ENCODE measurements at places on chromosomes 3 and 15.

GRCh38 chr3:65625305-65625704, 413.4 kb downstream of the MAGI1 start:
- no peak for DNase-seq

- no peak for DNase-seq
Observed at GRCh38 chr3:154214306-154214705, 93.1 kb downstream of the ARHGEF26 start.

DNA sequence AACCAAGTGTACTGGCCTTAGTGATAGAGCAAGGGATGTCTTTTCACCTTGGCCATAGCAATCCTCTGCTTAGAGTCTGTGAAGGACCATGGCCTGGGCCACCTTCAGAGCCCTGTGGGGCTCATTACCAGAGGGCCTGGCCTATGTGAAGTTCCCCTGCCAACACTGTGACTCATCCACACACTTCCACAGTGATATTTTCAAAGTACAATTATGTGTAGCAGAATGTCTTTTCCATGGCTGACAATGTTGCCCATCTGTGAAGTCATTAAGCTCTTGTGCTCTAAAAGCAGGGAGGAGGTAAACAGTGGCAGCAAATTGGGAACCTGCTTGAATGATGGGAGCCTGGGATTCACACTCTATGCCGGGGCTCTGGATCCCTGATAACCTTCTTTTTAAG, 12.2 kb upstream of the CACNA1D start:
- no peak for DNase-seq

DNA sequence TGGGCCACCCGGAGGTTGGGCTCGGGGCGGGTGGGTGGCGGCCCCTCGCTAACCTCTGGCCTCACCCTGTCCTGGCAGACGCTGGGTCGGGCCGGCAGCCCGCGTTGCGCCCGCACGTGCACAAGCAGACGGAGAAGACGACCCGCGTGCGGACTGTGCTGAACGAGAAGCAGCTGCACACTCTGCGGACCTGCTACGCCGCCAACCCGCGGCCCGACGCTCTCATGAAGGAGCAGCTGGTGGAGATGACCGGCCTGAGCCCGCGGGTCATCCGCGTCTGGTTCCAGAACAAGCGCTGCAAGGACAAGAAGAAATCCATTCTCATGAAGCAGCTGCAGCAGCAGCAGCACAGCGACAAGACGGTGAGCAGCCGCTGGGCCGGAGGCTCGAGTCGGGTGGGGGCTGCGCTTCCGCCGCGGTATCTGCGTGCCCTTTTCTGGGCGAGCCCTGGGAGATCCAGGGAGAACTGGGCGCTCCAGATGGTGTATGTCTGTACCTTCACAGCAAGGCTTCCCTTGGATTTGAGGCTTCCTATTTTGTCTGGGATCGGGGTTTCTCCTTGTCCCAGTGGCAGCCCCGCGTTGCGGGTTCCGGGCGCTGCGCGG, 3.7 kb downstream of the ISL2 start:
- peak; percentile 55 for DNase-seq

- DNase-seq, result no peak
Observed at GRCh38 chr15:101440846-101441590, 48.5 kb downstream of the PCSK6 start.

DNA sequence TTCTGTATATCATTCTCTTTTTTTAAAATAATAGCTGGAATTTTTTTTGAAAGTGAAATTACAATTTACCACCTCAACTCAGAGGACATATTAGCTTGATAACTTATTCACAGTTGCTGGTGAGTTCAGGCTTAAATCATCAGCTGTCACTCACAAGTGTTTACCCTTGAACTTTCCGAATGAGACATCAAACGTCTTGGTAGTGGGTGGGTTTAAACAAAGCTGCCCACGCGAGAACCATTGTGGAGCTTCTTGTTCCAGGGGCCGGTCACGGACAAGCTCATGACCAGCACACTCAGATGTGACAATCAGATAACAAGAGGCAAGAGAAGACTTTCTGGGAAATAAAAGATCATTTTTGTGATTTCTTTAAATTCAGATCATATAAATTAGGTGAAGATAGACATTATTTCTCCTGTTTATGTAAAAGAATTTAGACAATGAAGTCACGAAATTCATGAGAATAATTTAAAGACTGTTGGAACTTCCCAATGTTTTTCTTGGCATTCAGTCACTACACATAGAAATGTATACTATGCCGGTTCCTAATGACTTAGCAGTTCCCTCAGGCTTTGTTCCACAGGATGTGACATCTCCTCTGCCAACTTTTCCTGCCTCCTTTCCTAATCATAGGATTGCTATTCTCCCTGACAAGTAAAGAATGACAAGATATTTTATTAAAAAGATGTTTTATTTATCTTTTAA, 29.3 kb downstream of the BTD start:
- DNase-seq, result peak; percentile 82

GRCh38 chr15:73539212-73540128, 93.7 kb downstream of the NPTN start:
- DNase-seq, result no peak

- DNase-seq, result no peak
Observed at GRCh38 chr3:45406772-45407171, 18.4 kb downstream of the LARS2 start.

DNA sequence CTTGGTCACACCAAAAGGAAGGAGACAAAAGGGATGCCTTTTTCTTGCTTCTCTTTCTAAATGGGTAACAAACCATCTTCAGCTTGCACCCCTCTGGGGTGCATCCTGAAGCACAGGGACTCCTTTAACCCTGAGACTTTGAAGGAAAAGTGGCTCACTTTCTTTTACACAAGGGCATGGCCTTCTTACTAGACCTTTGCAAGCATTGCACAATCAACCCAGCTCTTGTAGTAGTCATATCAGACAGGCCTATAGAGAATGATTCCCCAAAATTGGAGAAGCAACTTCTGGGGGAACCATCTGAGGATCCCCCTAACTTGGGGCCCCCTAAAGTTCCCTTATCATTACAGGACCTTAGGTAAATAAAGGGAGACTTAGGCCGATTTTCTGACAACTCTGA, 56.1 kb upstream of the GK5 start:
- no peak for DNase-seq

DNA sequence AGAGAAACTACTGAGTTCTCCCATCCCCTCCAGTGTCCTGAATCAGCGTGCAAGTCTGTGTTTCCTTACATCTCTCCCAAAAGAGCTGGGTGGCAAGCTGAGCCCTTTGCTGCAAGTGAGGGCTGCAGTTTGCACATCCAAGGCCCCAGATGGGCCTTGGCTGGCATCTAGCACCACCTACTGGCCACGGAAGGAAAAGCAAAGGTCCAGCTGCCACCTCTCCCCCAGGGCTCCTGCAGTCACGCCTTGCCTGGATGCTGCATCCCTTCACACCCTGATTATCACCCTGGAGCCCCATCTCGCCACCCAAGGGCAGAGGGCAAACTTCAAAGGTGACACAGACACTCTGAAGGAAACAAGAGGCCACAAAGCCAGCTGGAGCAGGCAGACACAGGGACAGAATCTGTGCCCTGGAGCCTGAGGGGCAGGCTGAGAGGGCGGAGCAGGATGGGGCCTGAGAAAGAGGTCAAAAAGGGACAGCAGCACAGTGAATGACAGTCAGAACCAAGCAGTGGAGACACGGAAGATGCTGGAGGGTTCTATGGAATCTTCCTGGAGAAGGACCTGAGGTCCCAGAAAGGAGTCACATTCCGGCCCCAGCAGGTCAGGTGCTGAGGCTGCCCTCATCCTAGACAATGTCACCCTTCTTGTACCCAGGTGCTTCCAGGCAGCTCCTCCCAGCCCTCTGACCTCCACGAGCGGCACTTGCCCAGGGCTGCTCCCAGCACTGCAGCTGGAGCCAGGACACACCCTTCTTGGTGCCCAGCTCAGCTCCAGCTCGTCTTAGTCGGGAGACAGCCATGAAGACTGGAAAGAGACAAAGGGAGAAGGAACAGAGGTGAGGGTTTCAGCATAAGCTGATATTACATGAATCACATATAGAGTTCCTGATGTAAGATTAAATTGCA, 18.3 kb upstream of the NTRK3 start:
- DNase-seq, result peak; percentile 76

- no peak for DNase-seq
Observed at GRCh38 chr15:68055224-68055705, 1.1 kb downstream of the PIAS1 start.

GRCh38 chr3:16522834-16523233, 9.3 kb upstream of the RFTN1 start:
- DNase-seq, result no peak

DNA sequence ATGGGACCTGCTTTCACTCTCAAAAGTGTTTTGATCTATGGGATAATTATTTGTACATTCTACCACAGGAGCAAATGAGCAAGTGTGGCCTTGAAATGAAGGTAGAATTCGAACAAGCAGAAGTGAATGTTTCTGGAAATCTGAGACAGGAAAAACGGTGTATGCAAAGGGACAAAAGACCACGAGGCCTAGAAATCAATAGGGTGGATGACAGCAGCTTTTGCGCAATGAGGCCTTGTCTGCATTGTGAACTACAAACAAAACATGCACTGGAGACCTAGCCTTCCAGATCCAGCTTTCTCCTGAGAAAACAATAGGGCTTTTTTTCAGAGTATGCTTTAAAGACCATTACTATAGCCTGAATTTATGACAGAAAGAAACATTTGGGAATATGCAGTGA, 1137.0 kb downstream of the ROBO2 start:
- no peak for DNase-seq

- peak; percentile 11 for DNase-seq
Observed at GRCh38 chr3:172038798-172039435, 461 bp upstream of the FNDC3B start.

DNA sequence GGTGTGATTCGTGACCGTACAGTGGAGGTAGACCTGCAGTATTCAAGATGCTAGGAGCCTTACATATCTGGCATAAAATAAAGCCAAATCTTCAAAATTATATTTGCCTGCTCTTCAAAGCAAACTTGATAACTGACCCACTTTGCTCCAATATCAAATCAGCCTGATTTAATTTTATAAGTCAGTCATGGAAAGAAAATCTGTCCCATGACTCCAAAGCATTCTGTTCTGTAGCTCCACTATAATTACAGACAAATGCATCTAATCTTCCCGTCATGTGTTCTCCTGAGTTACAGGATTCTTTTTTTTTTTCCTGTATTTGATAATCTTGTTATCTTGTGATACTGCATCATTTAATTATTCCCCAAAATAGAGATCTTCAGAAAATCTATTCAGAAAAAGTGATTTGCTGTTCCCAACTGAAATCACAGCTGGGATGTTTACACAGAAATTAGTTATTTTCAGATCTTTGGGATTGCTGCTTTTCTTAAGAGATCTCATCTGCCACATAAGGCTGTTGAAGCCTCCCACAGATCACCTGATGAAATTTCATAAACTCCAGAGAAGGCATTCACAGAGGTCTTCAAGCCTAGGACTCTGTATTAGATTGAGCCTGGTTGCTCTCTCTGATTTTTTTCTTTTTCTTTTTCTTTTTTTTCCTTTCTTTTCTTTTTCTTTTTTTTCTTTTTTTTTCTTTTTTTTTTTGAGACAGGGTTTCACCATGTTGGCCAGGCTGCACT, 27.2 kb downstream of the TIMP4 start:
- no peak for DNase-seq

GRCh38 chr3:159114582-159114981, 312.7 kb downstream of the MFSD1 start:
- DNase-seq, result no peak

DNA sequence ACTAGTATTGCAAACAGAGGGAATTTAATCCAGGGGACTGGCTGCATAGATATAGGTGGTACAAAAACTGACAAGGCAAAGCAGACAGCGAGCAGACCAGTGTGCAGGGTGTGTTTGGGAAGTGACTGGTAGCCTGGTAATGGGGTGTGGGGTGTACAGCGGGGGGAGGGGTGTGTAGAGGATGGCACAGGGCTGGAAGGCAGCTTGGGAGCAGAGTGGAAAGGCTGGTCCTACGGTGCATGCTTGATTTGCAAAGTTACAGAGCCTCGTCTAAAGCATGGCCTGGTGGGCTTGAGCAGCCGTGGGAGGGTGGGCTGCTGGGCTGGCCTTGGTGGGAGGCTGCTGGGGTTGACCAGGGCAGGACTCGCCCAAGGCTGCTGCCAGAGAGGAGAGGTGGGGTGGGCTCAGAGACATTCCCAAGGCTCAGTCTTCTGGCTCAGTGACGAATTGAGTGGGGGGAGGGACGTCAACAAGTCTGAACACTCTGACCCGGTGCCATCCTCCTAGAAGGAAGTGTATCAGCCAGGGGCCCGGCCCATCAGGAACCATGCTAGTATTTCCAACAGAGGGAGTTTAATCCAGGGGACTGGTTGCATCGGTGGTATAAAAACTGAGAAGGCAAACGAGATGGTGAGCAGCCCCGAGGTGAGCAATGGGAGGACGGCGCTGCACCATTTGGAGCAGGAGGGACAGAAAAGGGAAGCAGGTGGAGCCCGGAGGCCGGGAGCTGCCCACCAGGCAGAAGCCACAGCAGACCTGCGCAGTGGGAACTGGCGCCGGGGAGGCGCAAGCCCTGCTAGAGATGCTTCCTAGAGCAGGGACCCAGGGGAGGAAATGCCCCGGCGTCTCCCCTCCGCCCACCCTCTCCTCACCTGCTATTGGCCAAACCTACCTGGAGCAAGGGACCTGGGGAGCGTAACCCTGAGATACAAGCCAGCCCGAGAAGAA, 29.2 kb downstream of the CPN2 start:
- DNase-seq, result peak; percentile 51

- DNase-seq, result no peak
Observed at GRCh38 chr3:143135150-143135549, 15.6 kb downstream of the CHST2 start.

DNA sequence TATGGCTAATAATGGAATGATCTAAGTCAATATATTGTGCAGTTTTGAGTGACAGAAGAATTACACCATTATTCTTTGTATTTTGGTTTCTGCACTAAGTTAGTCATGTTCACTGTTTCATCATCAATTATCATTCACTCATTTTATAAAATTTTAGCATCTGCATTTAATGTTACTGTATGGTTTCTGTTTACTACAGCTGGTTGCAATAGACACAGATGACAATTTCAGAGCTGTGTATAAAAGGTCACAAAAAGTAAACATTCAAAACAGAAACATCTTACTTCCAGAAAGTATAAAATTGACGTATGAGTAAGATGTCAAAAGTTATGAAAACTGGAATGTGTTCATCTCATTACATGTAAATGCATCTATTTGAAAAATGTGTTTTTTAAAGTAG, 111.1 kb upstream of the GBE1 start:
- no peak for DNase-seq

DNA sequence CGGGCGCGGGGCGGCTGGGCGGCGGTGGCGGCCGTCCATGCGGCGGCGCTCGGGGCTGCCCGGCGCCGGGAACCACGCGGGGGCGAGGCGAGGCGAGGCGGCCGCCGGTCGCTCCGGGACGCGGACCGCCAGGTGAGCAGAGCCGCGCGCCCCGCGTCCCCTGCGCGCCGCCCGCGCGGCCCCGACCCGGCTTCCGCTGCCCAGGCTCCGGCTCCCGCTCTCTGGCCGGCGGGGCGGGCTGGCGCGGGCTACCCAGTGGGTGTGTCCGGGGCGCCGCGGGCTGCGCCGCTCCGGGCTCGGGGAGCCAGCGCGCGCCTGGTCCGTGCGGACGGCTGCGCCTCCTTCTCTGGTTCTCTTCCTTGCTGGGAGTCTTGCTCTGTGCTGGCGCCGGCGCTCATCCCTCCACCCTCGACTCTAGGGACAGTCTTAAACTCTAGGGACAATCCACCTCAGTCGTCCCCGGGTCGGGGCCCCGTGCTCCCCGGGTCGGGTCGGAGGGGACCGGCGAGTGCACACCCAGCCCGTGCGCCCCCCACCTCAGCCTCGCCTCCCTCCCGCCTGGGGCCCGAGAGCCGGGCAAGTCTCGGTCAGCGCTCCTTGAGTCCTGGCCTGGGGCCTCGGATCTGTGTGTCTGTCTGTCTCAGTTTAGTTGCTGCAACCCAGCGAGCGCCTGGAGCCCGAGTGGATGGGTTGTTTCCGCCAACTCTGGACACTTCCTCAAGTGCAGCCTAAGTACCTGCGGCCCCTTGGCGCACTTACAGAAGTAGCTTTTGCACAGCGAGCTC, 488 bp downstream of the THSD4 start:
- peak; percentile 64 for DNase-seq

All from kidney (tissue), 22 donors.